Adrenal gland (tissue), 19 donors: ENCODE measurements at places on chromosomes 16 and 17. TPM values are rescaled to one million over a fixed set of nuclear protein-coding genes. Genes with fewer than 3 reads are reported as not detected.

CYGB gene
- polyA plus RNA-seq, result 32.1 TPM

DPEP1 gene
- polyA plus RNA-seq, result 4.1 TPM

ALOX15B gene
- 5.8 TPM for polyA plus RNA-seq

MT1E gene
- 1,382 TPM for polyA plus RNA-seq

SPNS3 gene
- polyA plus RNA-seq, result 3.8 TPM

FOXJ1 gene
- polyA plus RNA-seq, result 0.07 TPM

GAST gene
- polyA plus RNA-seq, result not detected

MYH8 gene
- polyA plus RNA-seq, result not detected

ZFP3 gene
- polyA plus RNA-seq, result 1.8 TPM

DNA sequence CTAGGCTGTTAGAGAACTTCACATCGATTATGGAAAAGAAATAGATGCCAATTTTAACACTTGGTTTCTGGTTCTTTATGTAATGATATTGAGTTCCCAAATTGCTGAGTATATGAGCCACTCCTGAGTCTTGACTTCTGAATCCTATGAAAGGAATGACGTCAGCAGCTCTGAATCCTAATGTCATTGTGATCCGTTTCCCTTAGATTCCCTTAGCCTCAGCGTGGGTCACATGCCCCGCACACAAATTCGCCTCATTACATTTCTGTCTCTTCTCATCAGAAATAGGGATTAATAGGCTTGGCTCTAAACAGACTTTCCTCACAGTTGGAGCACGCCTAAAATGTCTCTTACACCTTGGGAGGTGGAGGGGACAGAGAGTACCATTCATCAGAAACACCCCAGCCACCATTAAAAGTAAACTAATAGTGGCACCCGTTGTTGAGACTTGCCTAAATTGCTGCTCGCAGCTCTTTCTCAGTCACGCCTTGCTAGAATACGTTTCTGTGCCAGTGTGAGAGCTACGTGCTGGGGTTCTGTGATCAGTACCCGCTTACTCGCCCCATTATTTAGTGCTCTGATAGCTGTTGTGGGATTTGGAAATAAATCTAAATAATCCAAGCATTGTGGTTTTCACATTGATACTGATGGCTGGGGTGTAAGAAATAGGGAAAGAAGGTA is 7.1 kb downstream of the MRM3 start:
- no peaks in the 10 kb centered on the region for H3K4me1 ChIP-seq
- DNase-seq, result no peak
- no peak overlapping the region for H3K27ac ChIP-seq
- H3K36me3 ChIP-seq, result no peaks in the 10 kb centered on the region

- H3K27ac ChIP-seq, result no peak overlapping the region
- DNase-seq, result no peak
- H3K4me3 ChIP-seq, result no peak overlapping the region
- peaks cover 4% of the 10 kb centered on the region for H3K36me3 ChIP-seq
Observed at GRCh38 chr17:68937890-68938514, 17.2 kb downstream of the ABCA8 start.

DNA sequence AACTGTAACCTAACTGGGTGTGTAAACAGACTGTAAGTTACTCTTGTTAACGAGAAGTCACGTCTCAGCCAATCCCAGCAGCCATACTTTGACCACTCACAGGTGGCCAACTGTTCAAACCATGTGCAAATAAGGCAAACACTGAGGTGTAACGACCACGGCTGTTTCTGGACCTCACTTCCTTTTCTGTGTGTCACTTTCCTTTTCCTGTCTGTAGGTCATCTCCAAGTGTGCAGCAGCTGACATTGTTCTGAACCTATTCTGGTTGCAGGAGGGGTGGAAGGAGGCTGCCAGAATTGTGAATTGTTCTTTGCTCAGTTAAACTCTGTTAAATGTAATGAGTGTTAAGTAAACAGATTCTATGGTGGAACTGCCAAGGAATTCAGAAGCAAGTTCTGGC is 627.4 kb downstream of the KCNJ2 start:
- no peak overlapping the region for H3K27ac ChIP-seq
- no peaks in the 10 kb centered on the region for H3K27me3 ChIP-seq
- no peaks in the 10 kb centered on the region for H3K36me3 ChIP-seq
- no peaks in the 10 kb centered on the region for H3K4me1 ChIP-seq
- no peak overlapping the region for H3K4me3 ChIP-seq

DNA sequence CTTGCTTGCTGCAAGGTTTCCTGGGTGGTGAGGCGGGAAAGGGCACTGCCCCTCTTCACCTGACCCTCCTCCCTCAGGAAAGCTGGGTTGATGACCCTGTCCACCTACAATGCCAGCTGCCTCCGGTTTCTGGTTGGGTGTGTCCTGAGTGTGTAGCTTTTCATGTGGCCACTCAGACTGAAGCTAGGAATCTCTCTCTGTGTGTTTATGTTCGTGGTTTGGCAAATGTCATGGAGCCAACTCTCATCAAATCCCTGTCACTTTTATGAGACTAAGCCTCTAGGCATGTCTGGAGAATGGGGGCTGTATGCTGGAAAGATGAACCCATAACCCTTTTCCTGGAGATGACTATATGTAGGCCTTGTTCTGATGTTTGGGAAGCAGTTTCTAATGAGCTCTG is 17.1 kb downstream of the PLEKHG4 start:
- H3K27me3 ChIP-seq, result no peaks in the 10 kb centered on the region
- no peaks in the 10 kb centered on the region for H3K36me3 ChIP-seq
- no peak for DNase-seq
- no peaks in the 10 kb centered on the region for H3K4me1 ChIP-seq
- H3K27ac ChIP-seq, result no peak overlapping the region
- no peak overlapping the region for H3K4me3 ChIP-seq

DNA sequence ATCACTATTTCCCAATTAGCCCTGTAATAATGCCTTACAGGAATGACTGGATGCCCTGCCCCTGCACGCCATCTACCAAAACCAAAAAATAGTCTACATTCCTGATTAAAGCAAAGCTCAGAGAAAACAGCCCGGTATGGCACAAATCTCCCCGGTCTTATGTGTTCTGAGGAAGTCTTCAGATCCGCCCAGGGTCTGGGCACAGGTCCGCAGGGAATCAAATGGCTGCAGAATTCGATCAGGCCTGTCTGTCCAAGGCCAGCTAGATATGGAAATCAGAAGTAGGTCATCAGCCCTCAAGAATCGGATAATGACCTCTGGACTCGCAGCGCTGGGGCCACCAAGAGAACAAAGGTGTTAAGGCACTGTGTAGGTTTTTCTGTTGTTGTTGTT is 171.0 kb downstream of the ZFHX3 start:
- peak overlapping the region; percentile 93 for H3K27ac ChIP-seq
- no peaks in the 10 kb centered on the region for H3K36me3 ChIP-seq
- H3K4me1 ChIP-seq, result peaks cover 38% of the 10 kb centered on the region
- H3K4me3 ChIP-seq, result no peak overlapping the region

- H3K27ac ChIP-seq, result no peak overlapping the region
- H3K27me3 ChIP-seq, result no peaks in the 10 kb centered on the region
- no peaks in the 10 kb centered on the region for H3K4me1 ChIP-seq
- H3K4me3 ChIP-seq, result no peak overlapping the region
Observed at GRCh38 chr16:11563493-11564040, 23.2 kb downstream of the LITAF start.

GRCh38 chr17:49512296-49513043 is 17.4 kb downstream of the NGFR start:
- no peaks in the 10 kb centered on the region for H3K27me3 ChIP-seq
- DNase-seq, result no peak
- H3K4me3 ChIP-seq, result no peak overlapping the region
- no peak overlapping the region for H3K27ac ChIP-seq

DNA sequence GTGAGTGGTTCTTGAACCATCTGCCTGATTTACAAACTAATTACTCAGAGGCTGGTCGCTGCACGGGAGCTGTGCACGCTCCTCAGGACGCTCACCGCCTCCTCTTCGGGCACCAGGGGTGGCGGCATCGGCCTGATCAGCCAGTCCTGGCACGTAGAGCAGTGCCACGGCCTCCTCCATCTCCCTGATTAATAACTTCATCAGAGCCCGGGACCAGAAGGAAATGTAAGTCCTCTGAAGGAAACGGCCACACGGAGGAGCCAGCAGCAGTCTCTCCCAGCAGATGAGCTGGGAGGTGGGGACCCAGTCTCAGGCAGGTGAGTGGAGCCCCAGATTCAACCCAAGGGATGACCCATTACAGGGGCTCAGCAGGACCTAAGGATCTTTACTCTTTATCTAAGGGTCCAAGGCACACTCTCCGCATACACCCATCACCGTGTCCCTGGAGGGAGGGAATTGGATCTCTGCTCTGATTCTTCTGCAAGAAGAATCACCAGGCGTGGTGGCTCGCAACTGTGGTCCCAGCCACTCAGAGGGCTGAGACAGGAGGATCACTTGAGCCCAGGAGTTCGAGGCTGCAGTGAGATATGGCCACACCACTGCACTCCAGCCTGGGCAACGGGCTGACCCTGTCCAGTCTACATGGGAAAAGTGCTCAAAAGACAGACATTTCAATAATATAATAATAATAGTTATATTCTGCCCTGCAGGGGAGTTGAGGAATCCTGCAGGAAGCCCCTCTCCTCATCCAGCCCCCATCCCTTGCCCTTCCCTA is 366.5 kb downstream of the SEC14L1 start:
- no peaks in the 10 kb centered on the region for H3K27me3 ChIP-seq
- H3K4me1 ChIP-seq, result no peaks in the 10 kb centered on the region
- H3K4me3 ChIP-seq, result no peak overlapping the region

- no peak for DNase-seq
- no peak overlapping the region for H3K27ac ChIP-seq
- no peaks in the 10 kb centered on the region for H3K27me3 ChIP-seq
- H3K4me3 ChIP-seq, result no peak overlapping the region
Observed at GRCh38 chr16:4038448-4038847, 77.8 kb downstream of the ADCY9 start.

GRCh38 chr17:63706336-63707082 is 6.6 kb upstream of the LIMD2 start:
- H3K4me1 ChIP-seq, result peaks cover 1% of the 10 kb centered on the region
- no peak overlapping the region for H3K27ac ChIP-seq
- no peaks in the 10 kb centered on the region for H3K27me3 ChIP-seq
- H3K36me3 ChIP-seq, result no peaks in the 10 kb centered on the region
- no peak for DNase-seq
- no peak overlapping the region for H3K4me3 ChIP-seq

- no peak for DNase-seq
- no peak overlapping the region for H3K4me3 ChIP-seq
- no peaks in the 10 kb centered on the region for H3K36me3 ChIP-seq
- H3K4me1 ChIP-seq, result peaks cover 7% of the 10 kb centered on the region
- no peaks in the 10 kb centered on the region for H3K27me3 ChIP-seq
Observed at GRCh38 chr16:88479793-88480760, 27.0 kb downstream of the ZFPM1 start.

DNA sequence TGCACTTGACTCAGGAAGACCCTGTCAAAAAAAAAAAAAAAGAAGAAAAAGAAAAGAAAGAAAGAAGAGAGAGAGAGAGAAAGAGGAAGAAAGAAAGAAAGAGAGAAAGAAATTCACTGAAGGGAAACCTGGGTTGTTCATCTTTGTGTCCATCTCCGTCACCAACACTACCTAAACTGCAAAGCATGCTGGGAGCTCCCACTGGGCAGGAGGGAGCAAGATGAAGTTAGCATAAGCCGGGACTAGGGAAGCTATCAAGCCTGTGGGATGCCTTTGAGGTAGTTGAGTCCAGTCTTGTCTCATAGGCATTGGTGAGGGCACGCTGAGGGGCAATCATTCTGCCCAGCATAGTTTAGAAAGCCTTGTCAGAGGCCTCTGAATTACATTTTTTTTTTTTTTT is 7.6 kb upstream of the CBFB start:
- H3K27me3 ChIP-seq, result no peaks in the 10 kb centered on the region
- no peak overlapping the region for H3K27ac ChIP-seq
- no peak overlapping the region for H3K4me3 ChIP-seq

DNA sequence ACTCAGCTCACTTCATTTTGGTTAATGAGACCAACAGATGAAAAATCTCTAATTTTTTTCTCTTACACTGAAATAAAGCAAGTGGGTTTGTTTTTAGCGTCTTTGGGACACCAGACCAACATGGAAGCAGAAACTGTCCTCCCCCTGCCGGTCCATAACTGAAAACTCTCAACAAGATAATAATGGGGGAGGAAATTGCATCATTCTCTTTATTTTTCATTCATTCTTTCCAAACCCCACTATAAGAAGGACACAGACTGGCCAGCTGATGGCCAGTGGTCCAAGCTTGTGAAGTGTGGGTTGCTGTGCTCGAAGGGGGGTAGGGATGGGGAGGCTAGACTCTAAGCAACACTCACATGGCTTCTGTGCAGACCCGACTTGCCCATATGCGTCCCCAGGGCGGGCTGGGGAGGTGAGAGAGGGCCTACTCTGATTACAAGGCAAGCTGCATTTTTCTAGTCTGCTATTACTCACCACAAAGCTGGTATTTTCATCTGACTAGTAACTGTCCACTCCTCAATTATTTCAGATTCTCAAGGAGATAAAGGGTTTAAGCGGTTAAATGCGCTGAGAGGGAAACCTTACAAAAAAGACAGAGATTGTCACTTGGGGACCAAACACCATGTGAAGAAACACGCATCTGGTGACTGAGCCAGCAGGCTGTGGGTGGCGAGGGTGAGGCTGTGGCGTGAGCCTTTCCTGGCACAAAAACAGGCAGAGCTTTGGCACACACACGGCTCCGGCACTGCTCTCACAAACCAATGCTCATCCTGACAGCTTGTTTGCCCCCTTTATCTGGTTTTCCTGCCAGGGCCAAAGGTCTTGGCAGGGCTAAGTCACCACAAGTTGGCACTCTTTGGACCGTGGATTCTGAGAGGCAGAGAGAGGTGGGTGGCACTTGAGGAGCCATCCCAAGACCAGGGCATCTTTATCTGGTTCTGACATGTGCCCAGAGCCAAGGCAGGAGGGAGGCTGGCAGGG is 38.2 kb downstream of the MARF1 start:
- H3K4me3 ChIP-seq, result no peak overlapping the region
- DNase-seq, result no peak
- H3K27me3 ChIP-seq, result no peaks in the 10 kb centered on the region
- H3K4me1 ChIP-seq, result peaks cover 6% of the 10 kb centered on the region

DNA sequence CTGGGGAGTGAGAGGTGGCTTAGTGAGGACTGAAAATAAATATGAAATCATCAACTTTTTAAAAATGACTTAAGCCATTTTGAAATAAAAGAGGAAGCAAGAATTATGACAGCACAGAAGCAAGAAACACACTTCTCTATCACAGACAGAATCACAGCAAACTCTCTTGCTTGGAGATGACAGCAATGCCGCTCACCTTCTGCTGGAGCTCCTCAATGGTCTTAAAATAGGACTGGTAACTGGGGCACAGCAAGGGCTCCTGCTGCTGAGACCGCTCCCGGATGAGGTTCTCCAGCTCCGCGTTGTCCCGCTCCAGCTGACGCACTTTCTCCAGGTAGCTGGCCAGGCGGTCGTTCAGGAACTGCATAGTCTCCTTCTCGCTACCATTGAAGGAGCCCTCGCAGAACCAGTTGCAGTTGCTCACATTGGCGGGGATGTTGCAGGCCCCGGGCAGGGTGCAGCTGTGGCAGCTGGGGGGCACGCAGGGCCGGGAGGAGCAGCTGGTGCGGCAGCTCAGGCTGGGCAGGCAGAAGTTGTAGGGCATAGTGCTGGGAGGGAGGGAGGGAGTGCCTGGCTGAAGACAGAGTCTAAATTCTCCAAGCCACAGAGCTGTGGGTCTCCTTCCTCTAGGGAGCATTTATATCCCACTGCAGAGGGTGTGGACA is at the start of gene KRT31:
KRT31 (minus strand) TSS at position 613 of the 665 bp plus-strand sequence; CDS start at position 544, 69 bp downstream.
- no peak for DNase-seq
- no peaks in the 10 kb centered on the region for H3K27me3 ChIP-seq
- no peak within 1 kb of the TSS for H3K27ac ChIP-seq
- H3K4me3 ChIP-seq, result no peak within 1 kb of the TSS

GRCh38 chr16:23484510-23485256 is 25.6 kb downstream of the GGA2 start:
- no peak overlapping the region for H3K4me3 ChIP-seq
- no peaks in the 10 kb centered on the region for H3K4me1 ChIP-seq
- H3K27me3 ChIP-seq, result no peaks in the 10 kb centered on the region
- no peak for DNase-seq

GRCh38 chr17:14373614-14374259 is 72.9 kb downstream of the HS3ST3B1 start:
- H3K36me3 ChIP-seq, result no peaks in the 10 kb centered on the region
- H3K4me3 ChIP-seq, result no peak overlapping the region
- no peaks in the 10 kb centered on the region for H3K4me1 ChIP-seq
- H3K27me3 ChIP-seq, result no peaks in the 10 kb centered on the region
